ENCODE measurements at places on chromosomes 4 and X.

GRCh38 chr4:113069212-113069892, 19.9 kb downstream of the ANK2 start:
- no peak for DNase-seq

DNA sequence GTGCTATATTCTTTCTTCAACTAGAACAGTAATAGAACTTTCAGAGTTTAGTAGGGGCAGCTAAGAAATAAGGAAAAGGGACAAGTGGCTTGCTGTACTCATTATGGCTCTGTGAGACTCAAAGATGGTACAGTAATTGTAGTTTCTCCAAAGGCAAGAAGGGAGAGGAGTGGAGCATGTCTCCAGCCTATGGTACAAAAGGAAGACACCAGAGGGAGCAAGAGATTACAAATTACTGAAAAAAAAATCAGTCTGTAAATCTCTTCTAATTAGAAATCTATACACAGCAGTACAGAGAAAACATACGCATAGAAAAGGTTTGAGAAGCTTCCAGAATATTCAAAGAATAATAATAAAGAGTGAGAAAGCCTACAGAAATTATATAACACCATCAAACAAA, 61.4 kb downstream of the KLHL4 start:
- DNase-seq = no peak

DNA sequence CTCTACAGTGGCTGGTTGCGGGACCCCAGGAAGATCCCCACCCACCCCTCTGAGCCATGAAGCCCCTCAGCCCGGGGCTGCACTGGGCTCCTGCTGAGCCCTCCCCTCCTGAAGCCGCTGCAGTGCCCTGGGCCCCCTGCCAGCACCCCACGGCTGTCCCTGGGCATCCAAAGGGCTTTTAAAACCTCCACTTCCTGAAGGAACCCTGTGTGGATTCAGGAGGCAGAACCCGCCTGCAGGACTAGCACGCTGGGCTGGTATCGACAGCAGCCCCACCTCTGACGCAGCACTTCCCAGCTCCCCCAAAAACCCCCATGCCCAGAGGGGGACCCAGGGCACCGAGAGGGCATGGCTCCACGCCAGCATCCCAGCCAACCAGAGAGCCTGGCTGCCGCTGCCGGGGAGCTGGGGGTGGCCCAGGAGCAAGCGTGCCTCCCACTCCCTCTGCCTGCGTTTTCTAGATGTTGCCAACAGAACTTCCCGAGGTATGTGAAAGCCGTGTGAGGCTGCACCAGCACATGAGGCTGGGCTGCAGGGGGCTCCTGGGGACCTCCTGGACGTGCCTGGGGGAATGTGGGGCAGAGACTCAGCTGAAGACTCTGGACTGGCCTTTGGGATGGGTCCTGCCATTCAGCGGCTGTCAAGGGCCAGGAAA, 6.3 kb downstream of the MXD4 start:
- no peak for DNase-seq

GRCh38 chrX:85907316-85907715, 140.0 kb downstream of the CHM start:
- no peak for DNase-seq

DNA sequence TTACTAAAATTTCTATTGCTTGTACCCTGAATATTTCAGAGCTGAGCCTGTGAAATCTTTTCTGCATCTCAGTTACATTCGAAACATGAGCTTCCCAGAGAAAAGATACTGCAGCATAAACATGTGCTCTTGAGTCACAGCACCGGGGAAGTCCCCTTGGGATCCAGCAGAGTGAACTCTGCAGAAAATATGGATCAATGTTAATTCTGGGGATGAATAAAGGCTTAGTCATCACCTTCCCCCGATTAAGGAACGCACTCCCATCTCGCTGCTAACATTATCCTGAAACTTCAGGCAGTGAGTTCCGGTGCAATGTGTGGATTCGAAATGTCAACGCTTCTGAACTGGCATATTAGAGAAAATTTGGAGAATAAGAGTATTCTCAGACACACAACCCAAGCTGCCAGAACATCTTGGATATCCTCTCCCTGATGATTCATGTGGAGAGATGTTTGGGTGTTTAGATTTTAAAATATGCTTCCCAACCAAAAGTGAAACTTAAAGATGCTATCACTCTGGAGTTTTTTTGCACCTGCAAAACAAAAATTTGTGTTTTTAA, 90.8 kb downstream of the IRF2 start:
- no peak for DNase-seq

DNA sequence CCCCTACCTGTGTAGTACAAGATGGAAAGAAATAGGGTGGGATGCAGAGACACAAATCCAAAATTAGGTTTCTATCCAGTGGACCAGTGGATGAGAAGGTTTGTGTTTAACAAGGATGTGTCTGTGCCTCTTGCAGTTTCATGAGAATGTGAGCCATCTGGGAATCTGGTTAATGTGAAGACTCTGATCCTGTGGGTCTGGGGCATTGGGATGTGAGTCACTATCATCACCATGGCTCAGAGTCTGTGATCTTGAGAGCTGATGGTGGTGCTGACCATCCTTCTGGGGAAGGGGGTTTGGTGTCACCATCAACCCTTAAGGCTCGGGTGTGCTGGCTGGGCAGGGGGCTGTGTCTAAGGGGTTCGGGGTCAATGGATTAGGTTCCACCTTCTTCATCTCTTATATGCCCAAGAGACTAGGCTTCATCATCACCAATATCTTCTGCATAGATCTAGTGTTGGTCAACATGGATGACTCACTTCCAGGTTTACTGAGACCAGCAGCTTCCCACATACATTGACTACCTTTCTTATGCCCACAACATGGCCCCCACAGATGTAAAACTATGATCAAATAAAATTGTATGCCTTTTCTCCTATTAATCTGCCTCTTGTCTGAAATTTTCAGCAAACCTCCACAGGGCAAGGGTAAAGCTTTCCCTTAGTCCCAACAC, 65.7 kb upstream of the MID1 start:
- no peak for DNase-seq

- no peak for DNase-seq
Measured at GRCh38 chrX:106964290-106964689, 35.7 kb downstream of the MORC4 start.

DNA sequence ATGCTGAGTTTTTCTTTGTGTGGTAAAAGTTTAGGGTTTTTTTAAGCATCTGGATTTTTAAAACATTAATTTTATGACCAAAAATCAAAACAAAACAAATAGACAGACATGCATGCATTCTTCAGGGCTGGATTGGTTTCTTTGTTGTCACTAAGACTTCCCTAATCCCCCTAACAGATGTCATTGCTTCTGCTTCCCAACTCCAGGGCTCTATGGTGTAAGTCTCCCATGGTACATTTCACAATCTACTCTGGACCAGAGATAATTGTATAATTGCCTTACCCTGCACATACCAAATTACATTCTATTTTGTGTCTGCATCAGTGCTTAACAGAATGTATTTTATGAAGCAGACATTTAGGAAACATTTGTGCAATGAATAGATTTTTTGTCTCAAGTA, 529.1 kb upstream of the SMIM31 start:
- no peak for DNase-seq

GRCh38 chr4:76614589-76614988, 179.6 kb downstream of the SHROOM3 start:
- no peak for DNase-seq

- DNase-seq = no peak
Measured at GRCh38 chr4:13922459-13922858, 294.9 kb upstream of the BOD1L1 start.
